ENCODE measurements at places on chromosomes 13 and 19.

- DNase-seq, result no peak
Observed at GRCh38 chr13:77519808-77520207, 15.7 kb upstream of the SCEL start.

DNA sequence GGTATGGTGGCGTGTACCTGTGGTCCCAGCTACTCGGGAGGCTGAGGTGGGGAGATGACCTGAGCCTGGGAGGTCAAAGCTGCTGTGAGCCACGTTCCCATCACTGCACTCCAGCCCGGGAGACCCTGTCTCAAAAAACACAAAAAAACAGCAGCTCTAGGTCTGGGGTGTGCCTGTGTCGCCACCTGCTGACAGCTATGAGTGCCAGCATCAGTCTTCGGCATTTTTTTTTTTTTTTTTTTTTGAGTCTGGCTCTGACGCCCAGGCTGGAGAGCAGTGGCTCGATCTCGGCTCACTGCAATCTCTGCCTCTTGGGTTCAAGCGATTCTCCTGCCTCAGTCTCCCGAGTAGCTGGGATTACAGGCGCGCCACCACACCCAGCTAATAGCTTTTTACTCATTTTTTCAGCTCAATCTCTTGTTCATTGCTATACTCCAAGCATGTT lies 10.1 kb downstream of the AP2S1 start:
- DNase-seq, result peak; percentile 52

GRCh38 chr13:31485651-31486051 lies 253.7 kb upstream of the RXFP2 start:
- no peak for DNase-seq

DNA sequence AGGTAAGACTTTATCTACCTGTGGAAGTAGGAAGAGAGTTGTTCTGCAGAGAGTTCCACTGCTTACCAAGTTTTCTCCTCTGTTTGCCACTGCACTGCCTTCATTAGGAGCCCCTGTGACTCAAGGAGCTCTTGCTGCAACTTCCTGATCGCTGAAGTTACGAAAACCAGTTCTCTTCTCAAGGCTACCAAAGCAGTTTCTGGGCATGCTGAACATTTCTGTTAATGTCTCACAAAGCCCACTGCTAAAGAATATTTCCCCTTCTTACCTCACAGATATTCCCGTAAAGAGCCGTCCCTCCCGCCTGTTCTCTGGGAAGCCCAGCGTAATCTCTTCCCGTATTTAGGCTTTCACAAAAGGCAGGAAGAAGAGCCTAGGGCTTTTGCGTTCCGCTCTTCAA lies 82.6 kb upstream of the OXGR1 start:
- no peak for DNase-seq

DNA sequence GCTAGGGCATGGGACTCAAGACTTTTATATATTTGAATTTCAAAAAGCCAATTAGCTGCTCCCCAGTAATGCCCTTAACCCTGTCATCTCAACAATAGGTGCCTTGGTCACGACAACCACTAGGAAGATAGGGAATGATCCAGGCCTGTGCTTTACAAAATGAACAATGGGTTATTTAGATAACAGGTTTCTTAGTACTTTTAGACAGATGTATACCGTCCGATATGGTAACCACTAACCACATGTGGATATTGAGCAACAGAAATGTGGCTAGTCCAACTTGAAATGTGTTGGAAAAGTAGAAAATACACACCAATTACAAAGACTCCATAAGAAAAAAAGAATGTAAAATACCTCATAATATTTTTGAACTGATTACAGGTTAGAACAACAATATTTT lies 201.2 kb downstream of the LHFPL6 start:
- no peak for DNase-seq

DNA sequence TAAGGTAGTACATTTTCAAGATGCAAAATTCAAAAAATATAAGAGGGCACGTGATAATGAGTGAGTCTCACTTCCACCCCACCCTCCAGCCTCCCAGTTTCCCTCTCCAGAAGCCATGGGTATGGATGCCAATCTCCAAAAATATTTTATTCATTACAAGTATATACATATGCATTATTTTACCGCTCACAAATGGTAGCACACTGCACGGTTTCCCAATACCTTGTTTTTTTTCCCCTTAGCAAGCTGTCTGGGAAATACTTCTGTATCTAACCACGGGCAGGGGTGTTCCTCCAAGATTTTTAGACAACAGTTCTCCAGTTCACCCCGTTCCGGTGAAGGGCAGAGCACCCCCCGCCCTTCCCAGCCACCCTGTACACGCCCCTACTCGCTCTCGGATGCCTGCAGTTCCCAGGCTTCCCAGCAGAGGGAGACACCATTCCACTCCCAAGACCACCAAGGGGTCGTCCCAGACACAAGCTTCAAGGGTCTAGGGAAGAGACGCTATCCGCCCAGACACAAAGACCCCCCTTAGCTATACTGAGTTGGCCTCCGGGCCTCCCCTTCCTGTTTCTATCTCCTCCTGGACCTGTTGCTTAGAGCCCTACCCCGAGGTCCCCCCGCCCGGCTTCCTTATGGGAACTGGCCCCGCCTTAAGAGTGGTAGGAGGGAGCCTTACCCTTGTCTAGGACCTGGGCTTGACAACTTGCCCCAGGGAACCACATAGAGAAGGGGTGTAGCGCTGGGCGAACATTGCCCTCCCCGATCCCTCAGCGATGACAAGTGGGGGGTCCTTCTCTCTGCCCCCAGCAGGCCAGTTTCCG lies 1.1 kb upstream of the FXYD3 start:
- peak; percentile 59 for DNase-seq

- no peak for DNase-seq
Observed at GRCh38 chr13:66618702-66619101, 611.4 kb downstream of the PCDH9 start.

DNA sequence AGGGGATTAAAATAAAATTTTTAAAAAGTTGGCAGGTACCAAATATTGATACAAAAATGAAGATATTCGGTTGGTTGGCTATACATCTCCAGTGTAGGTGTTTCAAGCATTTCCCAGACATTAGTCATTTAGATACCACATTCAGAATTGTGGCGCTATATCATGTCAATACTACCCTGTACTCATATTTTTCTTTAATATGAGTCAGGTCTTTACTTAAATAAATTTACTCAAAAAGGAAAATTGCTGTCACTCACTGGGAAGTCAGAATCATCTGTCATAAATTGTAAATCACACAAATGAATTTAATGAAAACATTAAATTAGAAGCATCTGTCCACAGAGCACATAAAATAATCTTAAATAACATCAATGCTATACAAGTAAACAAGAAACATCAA lies 134.2 kb downstream of the TSHZ3 start:
- DNase-seq, result no peak

- DNase-seq, result no peak
Observed at GRCh38 chr13:23271331-23271730, 90.6 kb downstream of the SGCG start.

GRCh38 chr19:56356944-56357343 lies 36.4 kb downstream of the ZNF582 start:
- no peak for DNase-seq

DNA sequence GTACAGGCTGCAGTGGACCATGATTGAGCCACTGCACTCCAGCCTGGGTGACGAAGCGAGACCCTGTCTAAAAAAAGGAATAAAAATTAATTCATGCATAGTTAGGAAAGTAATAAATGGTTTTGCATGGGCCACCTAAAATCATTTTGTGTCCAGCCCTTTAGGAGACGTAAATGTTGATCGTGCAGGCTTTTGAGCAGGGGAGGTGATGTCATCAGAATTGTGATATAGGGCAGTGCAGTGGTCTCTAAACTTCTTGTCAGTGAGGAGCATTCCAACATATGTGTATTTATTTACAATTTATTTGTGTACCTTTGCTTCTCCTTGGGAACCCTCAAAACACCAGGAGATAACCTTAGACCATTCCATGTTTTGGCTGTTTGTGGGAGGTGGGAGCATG lies 3.0 kb downstream of the SMARCA4 start:
- DNase-seq, result no peak

DNA sequence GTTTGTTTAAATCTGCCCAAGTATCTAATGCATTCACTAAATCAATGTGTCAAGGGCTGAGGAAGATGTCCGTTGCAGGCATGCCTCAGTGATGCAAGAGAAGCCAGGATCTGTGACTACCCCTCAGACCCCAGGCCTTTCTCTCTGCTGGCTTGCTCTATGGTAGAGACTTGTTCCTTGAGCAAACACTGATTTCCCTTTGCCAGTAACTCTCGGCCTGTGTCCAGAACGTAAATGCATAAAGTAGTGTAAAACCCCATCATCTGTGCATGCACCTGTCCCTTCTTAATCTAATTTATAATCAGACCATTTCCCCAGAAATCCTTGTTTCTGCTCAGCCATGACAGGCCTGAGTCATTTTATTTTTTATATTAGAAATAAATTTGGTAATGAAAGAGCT lies 28.7 kb upstream of the FRY start:
- DNase-seq, result no peak

DNA sequence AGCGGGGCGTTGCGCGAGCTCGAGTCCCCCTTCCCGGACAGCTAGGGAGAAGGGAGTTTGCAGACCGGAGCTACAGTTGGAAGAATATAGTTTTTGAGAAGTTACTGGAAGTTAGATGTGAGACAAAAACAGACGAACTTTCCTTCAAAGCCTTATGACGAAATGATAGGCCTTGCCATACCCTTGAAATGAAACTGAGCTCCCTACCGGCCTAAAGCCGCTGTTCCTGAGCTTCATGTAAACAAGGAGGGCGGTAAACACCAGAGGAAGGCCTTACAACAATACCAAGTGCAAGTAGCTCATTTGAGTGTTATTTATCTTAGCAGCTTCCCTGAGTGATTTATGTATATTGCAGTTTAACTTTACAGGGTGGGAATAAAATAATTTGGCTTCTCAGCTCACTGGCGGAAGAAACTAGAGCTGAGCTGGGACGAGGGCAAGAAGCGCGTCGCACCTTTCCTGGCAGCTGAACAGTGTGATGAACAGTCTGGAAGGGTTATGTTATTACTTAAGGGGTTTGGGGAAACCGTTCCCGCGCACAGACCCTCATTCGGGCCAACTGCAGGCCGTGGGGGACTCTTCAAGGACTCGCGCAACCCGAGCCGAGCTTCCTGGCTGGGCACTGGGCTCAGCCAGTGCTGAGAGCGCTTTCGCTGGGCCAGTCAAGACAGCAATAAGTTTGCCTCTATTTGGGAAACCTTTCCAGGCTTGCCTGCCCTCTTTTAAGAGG lies 111.2 kb downstream of the KCNRG start:
- DNase-seq, result no peak

DNA sequence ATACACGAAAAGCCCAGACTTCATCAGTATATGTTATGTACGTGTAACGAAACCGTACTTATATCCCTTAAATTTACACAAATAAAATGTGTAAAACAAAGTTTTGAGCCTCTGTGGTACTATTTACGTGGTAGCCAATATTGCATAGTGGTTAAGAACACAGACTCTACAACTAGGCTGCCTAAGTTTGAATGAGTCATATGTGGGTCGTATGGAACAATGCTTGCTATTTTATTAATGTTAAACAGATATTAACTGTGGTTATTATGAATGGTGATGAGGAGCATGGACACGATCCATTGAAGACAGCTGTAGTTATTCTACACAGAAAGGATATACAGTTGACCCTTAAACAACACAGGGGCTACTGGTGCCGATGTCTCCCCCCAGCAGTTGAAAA lies 42.5 kb downstream of the DPY19L3 start:
- no peak for DNase-seq

DNA sequence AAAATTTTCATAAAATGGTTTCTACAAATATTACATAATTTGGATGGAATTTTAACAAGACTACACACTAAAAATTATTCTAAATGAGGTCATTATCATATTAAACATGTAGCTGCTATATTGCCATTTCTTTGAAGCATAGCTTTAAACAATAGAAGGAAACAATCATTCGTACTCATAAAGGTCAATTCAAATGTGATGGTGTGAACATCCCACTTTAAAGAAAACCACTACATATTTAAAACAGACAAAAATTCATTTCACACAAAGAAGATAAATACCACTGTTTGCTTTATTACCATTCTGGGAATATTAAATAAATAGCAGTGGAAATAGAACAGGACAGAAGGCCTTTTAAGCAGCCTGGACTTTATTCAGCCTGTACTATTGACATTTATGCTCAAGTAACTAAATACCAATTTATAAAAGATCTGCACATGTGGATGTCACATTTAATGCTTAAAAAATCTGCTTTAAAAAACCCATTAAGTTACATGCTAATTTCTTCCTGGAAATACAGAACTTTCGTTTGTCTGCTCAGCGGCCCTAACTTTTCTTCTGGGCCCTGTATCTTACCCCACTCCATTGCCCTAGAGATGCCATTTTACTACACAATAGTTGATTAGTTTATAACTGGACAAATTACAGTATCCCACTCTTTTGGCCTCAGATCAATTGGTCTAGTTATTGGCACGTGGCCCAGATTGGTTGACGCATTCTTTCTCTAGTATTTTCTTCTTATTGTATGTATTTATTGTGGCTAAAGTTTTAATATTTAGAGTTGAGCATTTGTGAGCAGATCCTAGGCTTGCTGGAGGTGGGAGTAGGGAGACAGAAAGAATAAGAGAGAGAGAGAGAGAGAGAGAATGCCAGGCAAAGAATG lies 215.1 kb upstream of the SPRY2 start:
- no peak for DNase-seq

DNA sequence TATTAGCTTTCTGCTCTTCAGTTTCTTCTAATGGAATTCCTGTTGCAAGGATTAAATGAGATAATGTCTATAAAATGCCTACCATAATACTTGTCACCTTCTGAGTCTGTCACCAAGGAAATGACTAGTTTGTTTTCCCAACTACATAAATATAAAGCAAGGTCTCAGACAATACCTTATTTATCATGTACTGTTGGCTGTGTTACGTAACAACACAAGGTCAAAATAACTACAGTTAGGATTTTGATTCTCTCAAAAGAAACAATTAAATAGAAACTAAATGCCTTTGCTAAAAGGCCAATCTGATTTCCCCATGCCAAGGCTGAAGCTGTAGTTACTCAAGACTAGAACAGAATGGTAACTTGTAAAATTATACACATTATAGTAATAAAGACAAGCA lies 134.5 kb downstream of the PCDH9 start:
- no peak for DNase-seq

DNA sequence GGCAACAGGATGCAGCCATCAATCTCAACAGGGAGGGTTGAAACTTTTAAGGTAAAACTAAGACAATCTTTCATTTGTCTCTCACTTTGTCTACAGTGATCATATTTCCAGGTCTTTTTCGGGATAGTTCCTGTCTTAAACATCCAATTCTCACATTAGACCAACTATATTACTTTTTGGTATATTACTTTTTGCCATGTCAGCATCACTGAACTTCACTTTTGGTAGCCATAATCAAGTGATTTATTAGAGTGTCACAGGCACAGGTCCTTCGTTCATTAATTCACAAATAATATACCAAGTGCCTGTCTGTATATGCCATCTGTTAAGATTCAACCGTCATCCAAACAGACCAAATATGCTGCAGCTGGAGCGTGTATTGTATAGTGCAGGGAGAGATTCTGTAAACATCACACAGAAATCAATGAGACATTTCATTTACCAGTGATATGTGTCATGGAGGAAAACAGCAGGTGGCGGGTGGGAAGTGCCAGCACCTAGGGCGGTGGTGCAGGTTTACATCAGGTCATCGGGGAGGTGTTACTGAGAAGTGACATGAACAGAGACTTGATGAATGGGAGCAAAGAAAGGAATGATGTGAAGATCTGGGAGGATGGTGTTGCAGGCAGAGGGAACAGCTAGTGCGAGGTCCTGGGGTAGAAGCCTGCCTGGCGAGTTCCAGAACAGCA lies 24.9 kb downstream of the ARHGEF7 start:
- DNase-seq, result no peak

- DNase-seq, result no peak
Observed at GRCh38 chr19:53982611-53983010, 8.8 kb upstream of the CACNG6 start.

Data from PC-9 (cell line).